ENCODE measurements at places on chromosomes 2 and 18.

GRCh38 chr18:58313491-58314032, 269.5 kb downstream of the NEDD4L start:
- peak; percentile 33 for DNase-seq

- no peak for DNase-seq
These were observed 2.7 kb upstream of the TMBIM1 start for GRCh38 chr2:218295029-218295428.

DNA sequence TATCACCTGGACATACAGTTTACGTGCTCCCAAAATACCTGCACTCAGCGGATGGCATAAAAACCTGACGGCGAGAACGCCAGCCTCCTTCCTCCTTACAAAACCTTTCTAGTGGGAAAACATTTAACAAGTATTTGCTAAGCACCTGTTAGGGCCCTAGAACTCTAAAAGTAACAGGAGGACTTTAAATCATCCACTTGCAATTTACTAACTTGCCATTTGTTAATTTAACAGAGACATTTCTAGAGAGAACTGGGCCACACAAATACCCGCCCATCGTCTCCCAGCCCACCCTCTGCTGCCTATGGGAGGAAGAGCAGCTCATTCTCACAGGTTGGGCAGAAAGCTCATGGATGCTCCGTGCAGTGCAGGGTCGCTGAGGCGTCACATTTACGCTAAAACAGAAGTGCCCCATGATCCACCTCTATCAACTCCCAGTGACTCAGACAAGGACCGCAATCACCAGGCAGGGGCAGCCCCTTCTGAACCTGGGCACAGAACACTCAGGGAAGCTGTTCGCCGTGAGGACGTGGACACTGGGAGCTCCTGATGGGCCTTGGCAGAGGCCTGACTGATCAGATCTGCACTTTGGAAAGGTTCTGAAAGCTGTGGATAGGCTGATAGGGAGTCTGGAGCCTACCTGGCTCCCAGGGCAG, 106.9 kb downstream of the HDAC4 start:
- DNase-seq = no peak

GRCh38 chr18:4198956-4199355, 256.2 kb downstream of the DLGAP1 start:
- no peak for DNase-seq

GRCh38 chr2:24245986-24246776, 71.3 kb downstream of the FAM228A start:
- no peak for DNase-seq

DNA sequence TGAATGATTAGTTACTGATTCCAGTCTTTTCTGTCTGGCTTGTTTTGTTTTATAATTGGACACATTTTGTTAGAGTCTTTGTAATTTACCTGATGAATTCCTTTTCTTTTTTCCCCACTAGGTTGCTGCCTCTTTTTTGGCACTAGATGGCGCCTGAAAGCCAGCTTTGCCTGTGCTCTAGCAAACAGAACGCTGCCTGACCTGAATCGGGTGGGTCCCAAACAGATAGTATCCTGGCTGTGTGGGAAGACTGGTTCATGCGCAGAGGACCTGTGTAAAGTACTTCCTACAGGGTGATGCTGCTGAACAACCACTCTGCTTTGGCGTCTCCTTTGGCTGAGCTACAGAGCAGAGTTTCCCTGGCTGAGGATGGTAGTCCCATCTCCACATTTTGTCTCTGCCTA, 288.2 kb downstream of the IKZF2 start:
- no peak for DNase-seq

GRCh38 chr2:9753276-9753600, 90.0 kb upstream of the TAF1B start:
- DNase-seq = no peak

GRCh38 chr2:146734042-146734820, 1110.6 kb upstream of the ACVR2A start:
- DNase-seq = peak; percentile 54

DNA sequence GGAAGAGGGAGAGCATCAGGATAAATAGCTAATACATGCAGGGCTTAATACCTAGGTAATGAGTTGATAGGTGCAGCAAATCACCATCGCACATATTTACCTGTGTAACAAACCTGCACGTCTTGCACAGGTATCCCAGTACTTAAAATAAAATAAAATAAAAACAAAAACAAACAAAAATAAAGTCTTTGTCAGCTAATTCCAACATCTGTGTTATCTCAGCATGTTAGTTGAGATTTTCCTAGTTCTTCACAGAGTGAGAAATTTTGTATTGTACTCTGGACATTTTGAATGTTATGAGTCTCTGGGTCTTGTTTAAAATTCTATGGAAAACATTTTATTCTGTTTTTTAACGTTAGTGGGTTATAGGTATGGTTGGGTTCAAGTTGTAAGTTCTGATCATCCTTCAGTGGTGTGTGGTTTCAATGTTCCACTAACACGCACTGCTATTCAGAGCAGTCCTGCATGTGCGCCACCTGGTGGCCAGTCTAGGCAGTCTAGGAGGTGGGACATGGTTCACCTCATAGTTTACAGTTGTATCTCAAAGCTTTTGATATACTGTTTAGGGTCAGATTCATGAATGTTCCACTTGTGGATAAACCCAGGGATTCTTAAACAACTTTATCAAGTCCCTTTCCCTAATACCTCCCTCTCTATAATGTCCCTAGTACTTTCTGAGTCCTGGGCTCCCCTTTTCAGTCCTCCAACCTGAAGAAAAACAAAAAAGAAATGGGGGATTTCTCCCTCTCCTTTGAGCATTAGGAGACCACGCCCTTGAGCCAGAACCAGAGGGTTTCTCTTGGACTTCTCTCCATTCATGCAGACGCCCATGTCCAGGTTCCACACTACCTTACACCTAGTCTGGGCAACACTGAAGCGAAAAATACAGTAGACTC, 213.4 kb upstream of the GATA6 start:
- peak; percentile 34 for DNase-seq

- DNase-seq = no peak
These were observed 76.7 kb downstream of the RND3 start for GRCh38 chr2:150410809-150411208.

DNA sequence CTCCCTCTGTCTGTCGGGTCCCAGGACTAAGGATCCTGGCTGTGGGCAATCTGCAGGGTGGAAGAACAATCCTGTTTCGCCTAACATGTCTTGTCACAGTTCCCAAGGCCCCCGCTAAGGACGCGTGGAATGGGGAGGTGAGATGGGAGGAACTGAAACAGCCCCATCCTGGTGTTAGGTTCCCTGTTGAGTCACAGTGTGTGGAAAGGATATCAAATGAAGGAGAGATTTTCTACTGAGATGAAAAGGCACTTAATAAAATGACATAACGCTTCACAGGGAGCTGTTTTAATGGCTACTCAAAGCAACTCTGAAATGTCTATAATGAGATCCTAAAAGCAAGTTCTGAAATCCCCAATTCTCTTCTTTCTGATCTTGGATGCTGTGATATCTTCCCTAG, 52.5 kb downstream of the RAB31 start:
- DNase-seq = no peak

DNA sequence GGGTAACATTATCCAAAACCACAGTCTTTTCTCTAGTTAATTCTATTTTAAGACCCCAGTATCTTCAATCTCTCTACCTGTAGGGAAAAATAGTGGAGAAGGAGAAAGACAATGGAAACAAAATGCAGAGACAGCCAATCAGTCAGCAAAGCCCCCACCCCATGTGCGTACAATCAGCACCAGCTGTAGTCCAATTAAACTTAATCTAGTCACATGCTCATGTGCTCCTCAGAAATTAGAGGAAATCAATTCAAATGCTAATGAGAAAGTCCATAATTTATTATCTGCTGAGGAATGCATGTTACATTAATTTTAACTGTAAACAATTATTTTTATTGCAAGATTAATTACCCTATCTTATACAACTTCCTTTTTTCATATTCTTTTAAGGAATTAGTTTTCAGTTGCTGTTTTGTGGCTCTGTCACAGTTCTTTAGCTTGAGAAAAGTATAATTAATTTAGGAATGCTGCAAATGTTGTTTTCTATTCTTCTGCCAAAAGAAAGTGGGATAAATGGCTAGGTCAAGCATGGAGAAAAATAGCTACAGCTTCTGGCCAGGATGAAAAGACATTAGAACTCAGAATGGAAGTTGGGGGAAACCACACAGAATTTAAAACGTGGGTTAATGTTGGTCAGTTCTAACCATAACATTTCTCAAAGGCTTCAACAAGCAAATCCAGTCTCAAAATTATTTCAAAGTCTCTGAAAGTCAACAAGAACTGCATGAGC, 232.4 kb upstream of the HNRNPA3 start:
- DNase-seq = no peak

DNA sequence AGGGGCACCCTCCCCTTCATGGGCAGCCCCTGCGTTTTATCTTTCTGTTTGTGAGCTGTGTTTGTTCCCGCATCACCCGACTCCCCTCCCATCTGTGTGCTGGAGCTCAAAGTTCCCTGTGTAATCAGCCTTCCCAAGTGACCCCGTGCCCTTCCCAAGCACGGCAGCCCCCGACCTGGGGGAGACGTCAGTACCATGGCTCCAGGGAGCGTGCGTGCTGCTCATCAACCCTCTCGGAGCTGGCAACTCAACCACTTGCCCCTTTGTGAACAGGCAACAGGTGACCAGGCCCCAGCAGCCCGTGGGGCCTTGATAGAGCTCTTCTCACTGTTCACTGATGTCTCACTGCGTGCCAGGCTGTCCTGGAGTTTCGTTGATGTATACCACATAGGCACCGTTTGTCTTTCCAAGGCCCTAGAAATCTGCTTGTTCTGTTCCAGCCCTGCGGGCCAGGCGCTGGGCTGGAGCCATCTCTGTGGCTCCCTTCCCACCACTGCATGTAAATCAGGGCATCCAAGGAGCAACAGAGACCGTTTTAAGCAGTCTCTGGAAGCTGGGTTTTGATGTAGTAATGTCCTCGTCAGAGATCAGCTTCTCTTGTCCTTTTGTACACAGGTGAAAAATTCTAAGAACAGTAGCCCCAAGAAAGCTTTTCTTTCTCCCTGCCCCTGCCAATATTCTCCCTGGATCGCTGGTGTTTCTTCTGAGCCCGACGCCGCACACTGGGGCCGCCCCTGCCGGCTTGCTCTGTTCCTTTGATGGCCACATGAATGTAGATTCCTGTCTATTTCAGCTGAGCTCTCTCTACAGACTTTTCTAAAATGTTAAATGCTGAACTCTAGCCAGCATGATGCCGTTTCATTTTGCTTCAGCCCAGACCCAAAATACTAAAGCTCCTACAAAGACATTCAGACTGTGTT, 107.0 kb upstream of the PTPRM start:
- no peak for DNase-seq

Data from NCI-H1092 treated with DMSO at 0.1 percent for 48 hours (cell line).